ENCODE measurements at places on chromosomes 12 and 14. TPM values are rescaled to one million over a fixed set of nuclear protein-coding genes. Genes with fewer than 3 reads are reported as not detected.

Gene DPY19L2
- not detected for total RNA-seq

Gene LRRC10
- not detected for total RNA-seq

Gene C14orf119
- 14.4 TPM for total RNA-seq

Gene PUS1
- 19.6 TPM for total RNA-seq

Gene ASB2
- total RNA-seq, result 0.20 TPM

Gene MEG3
- 26.7 TPM for total RNA-seq

Gene MYBPC1
- total RNA-seq, result not detected

Gene ASCL1
- not detected for total RNA-seq

Gene ANKS1B
- 3.6 TPM for total RNA-seq

Gene PEX5
- total RNA-seq, result 49.9 TPM

Gene B4GALNT1
- total RNA-seq, result 0.60 TPM

Gene OTUB2
- total RNA-seq, result 1.1 TPM

Gene NRIP2
- total RNA-seq, result 0.15 TPM

Gene MNAT1
- total RNA-seq, result 8.5 TPM

Gene ZNF605
- total RNA-seq, result 6.6 TPM

Gene BHLHE41
- total RNA-seq, result 1.9 TPM

Gene SLC8A3
- total RNA-seq, result 0.05 TPM

Gene DICER1
- total RNA-seq, result 35.2 TPM

Gene LRTM2
- not detected for total RNA-seq

Gene SDS
- total RNA-seq, result 680 TPM

Gene SMCO2
- total RNA-seq, result not detected

Gene SSPN
- total RNA-seq, result 0.58 TPM

Gene BMAL2
- 2.6 TPM for total RNA-seq

Gene TSHR
- total RNA-seq, result 0.15 TPM

Gene ZFHX2
- total RNA-seq, result 0.81 TPM

Gene CMTM5
- not detected for total RNA-seq

Gene CLEC2B
- 1.4 TPM for total RNA-seq

Gene TCL1B
- total RNA-seq, result not detected

Gene TMEM30B
- 10.5 TPM for total RNA-seq

Gene SIX4
- total RNA-seq, result 0.10 TPM

Gene CBLN3
- total RNA-seq, result 1.4 TPM

Gene SYCP3
- not detected for total RNA-seq
